Activated CD8-positive, alpha-beta T cell treated with anti-CD3 and anti-CD28 coated beads, Interleukin-2, amount 10 ng/mL, durations not matched to agents 7 days and 5 days (primary cell): ENCODE measurements at places on chromosomes 7 and 10. TPM values are rescaled to one million over a fixed set of nuclear protein-coding genes. Genes with fewer than 3 reads are reported as not detected.

GRCh38 chr10:123151737-123152135 lies 2.5 kb upstream of the BUB3 start:
- no peak for DNase-seq
- H3K4me3 ChIP-seq: peak overlapping the region; percentile 62
- H3K27ac ChIP-seq: no peak overlapping the region
- H3K27me3 ChIP-seq: peaks cover 32% of the 10 kb centered on the region

DNA sequence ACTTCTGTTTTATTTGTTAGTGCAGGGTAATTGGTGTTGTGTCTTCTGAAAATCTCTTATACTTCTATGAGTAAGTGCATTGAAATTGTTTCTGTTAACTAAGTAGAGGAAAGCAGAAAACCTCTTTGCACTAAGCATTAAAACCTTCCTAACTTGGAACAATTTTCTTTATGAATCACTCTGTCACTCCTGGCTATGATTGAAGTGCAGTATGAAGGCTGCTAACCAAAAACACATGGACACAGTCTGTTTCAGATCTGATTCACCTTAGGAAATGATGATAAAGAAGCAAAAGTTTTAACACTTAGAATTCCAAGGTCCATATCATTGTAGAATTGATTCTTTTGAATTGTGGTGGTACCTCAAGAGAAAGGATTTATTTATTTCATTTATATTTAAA lies 41.9 kb downstream of the MET start:
- H3K4me1 ChIP-seq: no peaks in the 10 kb centered on the region
- no peak for DNase-seq
- no peaks in the 10 kb centered on the region for H3K36me3 ChIP-seq
- no peak overlapping the region for H3K27ac ChIP-seq
- H3K27me3 ChIP-seq: no peaks in the 10 kb centered on the region
- no peak overlapping the region for H3K4me3 ChIP-seq

Gene CCDC7
- total RNA-seq: 15.8 TPM

GRCh38 chr10:133458021-133458709 lies 4.4 kb downstream of the SCART1 start:
- no peak overlapping the region for H3K4me3 ChIP-seq
- H3K4me1 ChIP-seq: no peaks in the 10 kb centered on the region
- no peaks in the 10 kb centered on the region for H3K36me3 ChIP-seq
- no peak overlapping the region for H3K27ac ChIP-seq

Gene AFAP1L2
- total RNA-seq: 4.8 TPM

DNA sequence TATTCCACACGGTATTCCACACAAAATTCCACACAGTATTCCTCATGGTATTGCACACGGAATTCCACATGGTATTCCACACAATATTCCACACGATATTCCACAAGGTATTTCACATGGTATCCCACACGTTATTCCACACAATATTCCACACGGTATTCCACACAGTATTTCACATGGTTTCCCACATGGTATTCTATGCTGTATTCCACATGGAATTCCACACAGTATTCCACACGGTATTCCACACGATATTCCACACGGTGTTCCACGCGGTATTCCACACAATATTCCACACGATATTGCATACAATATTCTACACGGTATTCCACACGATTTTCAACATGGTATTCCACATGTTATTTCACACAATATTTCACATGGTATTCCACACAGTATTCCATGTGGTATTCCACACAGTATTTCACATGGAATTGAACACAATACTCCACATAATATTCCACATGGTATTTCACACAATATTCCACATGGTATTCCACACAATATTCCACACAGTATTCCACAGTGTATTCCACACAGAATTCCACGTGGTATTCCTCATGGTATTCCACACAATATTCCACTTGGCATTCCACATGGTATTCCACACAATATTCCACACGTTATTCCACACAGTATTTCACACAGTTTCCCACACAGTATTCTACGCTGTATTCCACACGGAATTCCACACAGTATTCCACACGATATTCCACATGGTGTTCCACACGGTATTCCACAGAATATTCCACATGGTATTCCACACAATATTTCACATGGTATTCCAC lies 136.0 kb upstream of the CHST15 start:
- no peaks in the 10 kb centered on the region for H3K27me3 ChIP-seq
- DNase-seq: no peak
- H3K27ac ChIP-seq: peak overlapping the region; percentile 75
- H3K4me3 ChIP-seq: peak overlapping the region; percentile 13
- no peaks in the 10 kb centered on the region for H3K4me1 ChIP-seq
- H3K36me3 ChIP-seq: peaks cover 24% of the 10 kb centered on the region

DNA sequence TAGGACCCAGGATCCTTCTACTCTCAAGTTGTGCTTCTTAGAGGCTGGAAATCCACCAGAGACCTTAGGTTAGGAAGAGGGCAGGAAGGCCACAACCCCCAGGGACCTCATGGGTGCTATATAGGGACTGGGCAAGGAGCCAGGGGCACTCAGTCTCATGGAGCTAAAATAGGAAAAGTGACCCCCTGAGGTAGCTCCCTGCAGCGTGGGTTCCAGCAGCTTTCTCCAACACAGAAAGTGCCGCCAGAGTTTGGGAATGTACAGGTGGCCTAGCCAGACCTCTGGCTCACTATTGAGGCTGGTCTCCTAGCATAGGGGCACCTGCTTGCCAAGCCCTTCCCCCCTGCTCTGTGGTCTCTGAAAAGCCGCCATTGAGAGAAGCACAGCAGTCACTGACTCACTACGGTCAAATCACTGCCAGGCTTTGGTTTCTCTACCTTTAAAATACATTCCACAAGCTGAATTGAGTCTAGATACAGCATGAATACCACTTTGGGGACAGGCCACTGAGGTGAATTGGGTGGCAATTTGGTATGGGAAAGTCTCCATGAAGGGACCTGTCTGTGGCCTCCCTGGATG lies 333.2 kb upstream of the PODXL start:
- H3K4me1 ChIP-seq: no peaks in the 10 kb centered on the region
- H3K27ac ChIP-seq: no peak overlapping the region
- no peak for DNase-seq
- no peaks in the 10 kb centered on the region for H3K36me3 ChIP-seq
- H3K27me3 ChIP-seq: peaks cover 2% of the 10 kb centered on the region

DNA sequence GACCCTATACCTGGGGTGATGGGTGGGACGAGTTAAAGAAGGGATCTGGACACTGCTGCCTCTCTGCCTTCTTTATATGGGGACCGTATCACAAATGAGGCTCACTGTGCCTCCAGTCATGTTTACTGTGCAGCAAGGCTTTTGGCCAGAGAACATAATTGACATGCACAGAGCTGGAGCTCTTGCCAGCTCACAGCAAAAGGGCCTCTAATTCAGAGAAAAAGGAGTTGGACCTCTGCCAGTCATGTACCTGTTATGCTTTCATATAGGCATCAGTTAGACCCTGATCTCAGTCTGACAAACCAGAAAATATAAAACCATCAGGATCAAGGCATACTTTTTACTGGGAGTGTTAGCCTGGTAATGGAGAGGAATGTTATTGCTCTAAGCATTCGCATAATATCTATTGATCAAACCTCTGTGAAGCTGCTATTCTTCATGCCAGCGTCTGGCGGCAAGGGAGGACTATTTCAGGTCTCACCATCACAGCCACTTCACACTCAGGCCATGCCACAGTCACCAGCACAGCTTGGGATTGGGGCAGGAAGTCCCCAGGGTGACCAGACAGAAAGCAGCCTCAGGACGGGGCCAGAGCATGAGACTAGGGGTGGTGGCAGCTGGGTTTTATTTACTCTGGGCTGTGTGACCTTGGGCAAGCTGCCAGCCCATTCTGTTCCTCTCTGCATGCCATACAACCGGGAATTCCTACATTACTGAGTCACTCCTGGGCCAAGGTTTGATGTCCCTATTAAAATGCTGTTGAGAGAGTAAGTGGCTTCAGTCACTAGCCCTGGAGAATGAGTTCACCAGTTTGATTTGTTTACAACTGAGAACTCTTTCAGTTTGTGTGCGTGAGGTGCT lies 90.1 kb downstream of the NPSR1 start:
- peaks cover 2% of the 10 kb centered on the region for H3K27me3 ChIP-seq
- no peak overlapping the region for H3K27ac ChIP-seq
- DNase-seq: no peak

Gene NOD1
- 25.2 TPM for total RNA-seq

GRCh38 chr7:19020711-19021110 lies 96.7 kb downstream of the TWIST1 start:
- no peak overlapping the region for H3K27ac ChIP-seq
- H3K36me3 ChIP-seq: no peaks in the 10 kb centered on the region
- DNase-seq: no peak
- H3K4me1 ChIP-seq: no peaks in the 10 kb centered on the region
- H3K27me3 ChIP-seq: no peaks in the 10 kb centered on the region

Gene KMT2C
- total RNA-seq: 74.0 TPM

DNA sequence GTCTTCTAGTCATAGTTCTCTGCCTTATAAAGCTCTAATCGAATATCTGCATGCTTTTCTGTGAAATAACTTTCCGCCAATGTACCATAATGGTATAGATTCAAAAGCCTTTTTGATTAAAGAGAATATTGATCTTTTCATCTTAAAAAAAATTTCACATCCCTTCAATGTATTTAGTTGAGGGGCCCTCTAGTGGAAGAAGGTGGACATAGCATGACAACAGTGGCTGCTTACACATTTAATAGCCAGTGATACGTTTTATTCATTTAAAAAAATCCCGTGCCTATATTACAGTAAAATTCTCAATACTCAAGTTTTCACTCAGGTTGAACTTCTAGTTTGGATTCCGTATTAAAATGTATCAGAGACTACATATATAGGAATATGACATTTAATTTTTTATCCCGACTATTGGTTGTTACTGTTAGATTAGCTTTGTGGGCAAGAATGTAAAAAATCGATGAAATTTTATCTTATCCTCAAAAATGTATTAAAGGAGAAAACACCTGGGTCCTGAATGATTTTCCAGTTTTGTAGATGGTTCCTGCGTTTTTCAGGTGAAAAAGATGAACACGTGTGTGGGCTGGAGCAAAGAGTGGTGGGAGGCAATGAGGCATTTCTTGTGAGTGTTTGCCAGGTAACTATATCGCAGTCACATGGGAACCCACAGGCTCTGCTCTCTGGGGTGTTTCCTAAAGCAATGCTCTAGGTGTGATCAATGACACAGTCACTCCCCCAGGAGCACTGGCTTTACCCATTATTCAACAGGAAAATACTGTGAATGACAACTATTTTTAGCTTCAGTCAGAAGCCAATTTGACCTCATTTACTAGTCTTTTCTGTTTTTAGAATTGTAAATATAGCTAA lies 24.1 kb upstream of the PNLIP start:
- H3K27ac ChIP-seq: no peak overlapping the region
- no peaks in the 10 kb centered on the region for H3K36me3 ChIP-seq
- DNase-seq: peak; percentile 40
- H3K27me3 ChIP-seq: no peaks in the 10 kb centered on the region

DNA sequence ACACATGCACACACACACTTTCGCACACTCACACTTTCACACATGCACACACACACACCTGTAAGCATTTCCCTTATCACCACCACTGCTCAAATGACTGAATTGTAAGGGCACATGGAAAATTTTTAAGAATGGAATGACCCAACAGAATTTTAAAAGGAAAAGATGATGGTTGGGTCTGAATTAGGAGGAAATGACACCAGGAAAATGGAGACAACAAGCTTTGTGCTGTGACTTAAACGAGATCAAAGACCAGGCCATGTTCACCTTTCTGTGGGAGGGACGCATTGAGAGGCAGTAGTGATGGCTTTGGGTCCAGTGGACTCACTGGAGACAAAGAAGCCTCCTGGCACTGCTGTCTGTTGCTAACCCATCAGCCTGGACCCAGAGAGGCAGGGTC lies 16.7 kb upstream of the C10orf71 start:
- peaks cover 3% of the 10 kb centered on the region for H3K27me3 ChIP-seq
- no peak overlapping the region for H3K27ac ChIP-seq
- H3K36me3 ChIP-seq: no peaks in the 10 kb centered on the region
- peaks cover 21% of the 10 kb centered on the region for H3K4me1 ChIP-seq

GRCh38 chr10:15213461-15213861 lies 45.0 kb upstream of the NMT2 start:
- no peaks in the 10 kb centered on the region for H3K27me3 ChIP-seq
- H3K4me1 ChIP-seq: peaks cover 28% of the 10 kb centered on the region
- no peak for DNase-seq
- peaks cover 2% of the 10 kb centered on the region for H3K36me3 ChIP-seq
- no peak overlapping the region for H3K27ac ChIP-seq

Gene PARD3
- 0.68 TPM for total RNA-seq

DNA sequence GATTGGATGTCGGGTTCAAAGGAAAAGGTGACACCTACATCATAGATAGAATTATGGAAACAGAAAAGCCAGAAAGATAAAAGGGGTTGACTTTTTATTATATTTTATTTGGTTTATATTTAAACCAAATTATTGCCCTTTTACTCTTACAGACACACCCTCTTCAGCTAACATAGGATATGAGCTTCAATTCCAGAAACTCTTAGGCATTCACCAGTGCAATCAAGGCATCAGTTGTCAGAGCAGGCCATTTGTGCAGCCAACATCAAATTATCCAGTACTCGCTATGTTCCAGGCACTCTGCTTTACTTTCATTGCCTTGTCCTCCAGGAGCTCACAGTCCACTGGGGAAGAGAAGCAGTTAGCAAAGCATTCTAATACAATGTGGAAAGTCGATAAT lies 347.5 kb downstream of the TFEC start:
- no peaks in the 10 kb centered on the region for H3K27me3 ChIP-seq
- no peak overlapping the region for H3K4me3 ChIP-seq
- no peak overlapping the region for H3K27ac ChIP-seq
- no peaks in the 10 kb centered on the region for H3K36me3 ChIP-seq

- no peaks in the 10 kb centered on the region for H3K27me3 ChIP-seq
- no peak overlapping the region for H3K4me3 ChIP-seq
These were observed 83.1 kb downstream of the NKX6-2 start for GRCh38 chr10:132702601-132703418.

- H3K36me3 ChIP-seq: no peaks in the 10 kb centered on the region
- no peak overlapping the region for H3K27ac ChIP-seq
- no peak overlapping the region for H3K4me3 ChIP-seq
- peaks cover 5% of the 10 kb centered on the region for H3K27me3 ChIP-seq
- no peaks in the 10 kb centered on the region for H3K4me1 ChIP-seq
- DNase-seq: no peak
These were observed 33.1 kb upstream of the MKLN1 start for GRCh38 chr7:131294553-131294952.

GRCh38 chr7:22386865-22387264 lies 29.9 kb upstream of the RAPGEF5 start:
- no peak for DNase-seq
- no peaks in the 10 kb centered on the region for H3K36me3 ChIP-seq
- peaks cover 6% of the 10 kb centered on the region for H3K4me1 ChIP-seq
- H3K27ac ChIP-seq: no peak overlapping the region

GRCh38 chr10:4686644-4686996 lies 139.4 kb upstream of the AKR1E2 start:
- no peak for DNase-seq
- H3K27me3 ChIP-seq: peaks cover 14% of the 10 kb centered on the region
- no peak overlapping the region for H3K27ac ChIP-seq
- H3K4me1 ChIP-seq: no peaks in the 10 kb centered on the region

Gene CLRN3
- total RNA-seq: not detected

GRCh38 chr7:5595545-5596045 lies 172.0 kb upstream of the TNRC18 start:
- H3K4me3 ChIP-seq: peak overlapping the region; percentile 70
- H3K4me1 ChIP-seq: peaks cover 34% of the 10 kb centered on the region
- peaks cover 22% of the 10 kb centered on the region for H3K27me3 ChIP-seq
- H3K36me3 ChIP-seq: no peaks in the 10 kb centered on the region
- peak overlapping the region; percentile 92 for H3K27ac ChIP-seq

Gene NPY4R2
- total RNA-seq: not detected

Gene TAS2R3
- total RNA-seq: 0.73 TPM

- no peak for DNase-seq
- no peak overlapping the region for H3K27ac ChIP-seq
- peaks cover 29% of the 10 kb centered on the region for H3K36me3 ChIP-seq
- no peaks in the 10 kb centered on the region for H3K4me1 ChIP-seq
These were observed 18.4 kb downstream of the CREB3L2 start for GRCh38 chr7:137983323-137984008.
